GM20000 (cell line): ENCODE measurements at places on chromosomes 1 and 21.
A peak's percentile ranks its signal among the peaks of the same experiment; 100 is the strongest.

DNA sequence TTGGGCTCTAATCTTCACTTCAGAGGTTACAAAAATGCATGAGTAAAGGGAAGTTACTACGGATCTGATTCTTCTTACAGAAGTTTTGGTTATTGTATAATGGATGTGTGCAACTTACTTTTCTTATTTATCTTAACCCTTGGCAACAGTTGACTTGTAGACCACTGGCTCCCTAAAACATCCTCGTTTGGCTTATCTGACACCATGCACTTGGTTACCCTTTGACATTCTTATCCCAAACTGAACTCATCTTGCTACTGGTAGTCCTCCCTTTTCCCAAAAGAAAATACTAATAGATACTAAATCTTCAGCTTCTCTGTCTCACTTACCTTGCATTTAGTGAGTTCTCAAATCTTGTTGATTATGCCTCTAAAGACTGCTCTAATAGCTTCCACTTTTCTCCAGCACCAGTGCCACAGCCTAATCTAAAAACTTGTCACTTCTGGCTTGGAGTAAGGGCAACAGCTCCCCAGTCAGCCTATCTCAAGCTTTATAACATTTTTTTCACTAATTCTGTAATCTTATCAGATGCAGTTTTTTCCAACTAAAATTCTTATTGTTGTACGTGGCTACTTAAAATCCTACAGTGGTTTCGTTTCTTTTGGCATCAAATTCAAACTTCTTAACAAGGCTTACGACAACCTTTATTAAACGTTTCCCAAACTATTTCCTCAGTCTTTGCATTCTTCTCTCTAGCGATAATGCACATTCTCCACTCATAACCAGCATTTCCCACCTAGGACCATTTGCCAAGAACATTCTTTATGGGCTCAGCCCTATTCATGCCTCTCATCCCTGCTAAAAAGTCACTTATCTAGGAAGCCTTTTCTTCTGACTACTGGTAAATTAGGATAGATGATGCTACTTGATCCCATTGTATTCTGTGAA is 204.2 kb downstream of the KCNT2 start:
- DNase-seq = no peak

GRCh38 chr1:200733907-200734306 is 4.8 kb upstream of the CAMSAP2 start:
- no peak for DNase-seq

- no peak for DNase-seq
Measured at GRCh38 chr1:228367798-228368791, 38.5 kb downstream of the TRIM11 start.

GRCh38 chr1:186154651-186155050 is 220.4 kb downstream of the TPR start:
- no peak for DNase-seq

GRCh38 chr1:35097224-35097623 is 18.0 kb downstream of the ZMYM1 start:
- no peak for DNase-seq

DNA sequence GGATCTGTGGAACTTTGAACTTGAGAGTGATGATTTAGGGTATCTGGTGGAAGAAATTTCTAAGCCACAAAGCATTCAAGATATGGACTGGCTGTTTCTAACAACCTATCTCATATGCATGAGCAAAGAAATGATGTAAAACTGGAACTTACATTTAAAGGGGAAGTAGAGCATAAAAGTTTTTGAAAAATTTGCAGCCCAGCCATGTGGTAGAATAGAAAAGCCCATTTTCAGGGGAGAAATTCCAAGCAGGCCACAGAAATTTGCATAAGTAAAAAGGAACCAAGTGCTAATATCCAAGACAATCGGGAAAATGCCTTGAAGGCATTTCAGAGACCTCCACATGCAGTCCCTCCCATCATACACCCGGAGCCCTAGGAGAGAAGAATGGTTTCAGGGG is 15.7 kb downstream of the RIIAD1 start:
- DNase-seq = no peak

GRCh38 chr1:94634977-94635416 is 93.4 kb upstream of the F3 start:
- no peak for DNase-seq

DNA sequence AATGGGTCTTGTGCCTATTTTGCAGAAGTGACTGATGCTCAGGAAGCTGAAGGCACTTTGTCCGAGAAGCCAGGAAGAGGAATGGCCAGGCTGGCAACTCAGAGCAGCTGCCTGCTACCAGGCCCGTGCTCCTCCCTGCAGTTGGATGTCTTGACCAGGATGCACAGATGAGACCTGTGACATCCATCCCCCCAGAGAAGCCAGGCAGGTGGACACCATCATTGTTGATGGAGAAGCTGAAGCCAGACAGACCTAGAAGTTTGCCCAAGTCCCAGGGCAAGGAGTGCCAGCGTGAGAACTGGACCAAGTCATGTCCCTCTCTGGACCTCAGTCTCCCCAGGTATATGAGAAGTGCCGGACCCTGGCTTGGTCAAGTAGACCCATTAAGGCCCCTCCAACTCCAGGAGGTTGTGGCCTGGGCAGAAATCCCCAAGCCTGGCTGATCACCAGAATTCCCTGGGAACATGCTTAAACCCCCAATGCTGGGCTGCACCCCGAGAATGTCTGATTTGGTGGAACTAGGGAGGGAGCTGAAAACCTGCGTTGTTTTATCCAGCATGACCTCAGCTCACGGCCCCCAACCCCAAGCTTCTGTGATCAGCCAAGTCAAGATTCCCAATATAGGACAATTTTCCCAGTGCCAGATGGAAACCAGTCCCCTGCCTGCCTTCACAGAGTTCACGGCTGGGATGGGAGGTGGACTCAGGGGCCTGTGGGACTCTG is 82.4 kb downstream of the CAMK2N1 start:
- DNase-seq = no peak

DNA sequence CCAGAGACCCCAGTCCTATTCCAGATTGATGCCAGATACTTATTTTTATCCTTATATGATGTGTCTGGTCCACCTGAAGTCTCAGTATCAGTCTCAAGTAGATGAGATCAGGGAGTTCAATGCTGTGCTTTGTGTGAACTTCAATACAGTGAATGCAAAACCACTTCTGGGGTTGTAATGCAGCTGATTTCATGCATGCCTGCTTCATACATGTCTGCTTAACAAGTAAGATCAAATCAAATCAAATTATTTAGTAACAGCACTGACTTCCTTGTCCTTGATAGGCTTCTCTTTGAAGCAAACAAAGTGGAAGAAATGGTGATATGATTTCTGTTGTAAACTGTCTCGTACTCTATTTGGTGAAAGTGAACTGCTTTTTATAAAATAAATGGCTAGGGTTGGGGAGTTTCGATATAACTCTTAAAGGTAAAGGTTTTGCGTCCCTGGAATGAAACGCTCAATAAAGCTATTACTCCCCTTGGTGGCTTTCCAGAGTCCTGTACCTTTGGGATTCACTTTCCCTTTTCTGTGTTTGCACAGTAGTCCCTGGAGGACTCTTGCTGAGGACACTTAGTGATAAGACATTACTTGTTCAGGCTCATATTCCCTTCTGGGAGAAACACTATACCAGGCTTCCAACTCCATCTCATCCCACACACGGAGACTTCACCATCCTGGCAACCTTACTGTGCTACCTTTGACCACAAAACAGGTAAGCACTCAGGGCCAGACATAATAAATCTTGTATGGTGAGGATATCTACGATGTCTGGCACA is 59.3 kb downstream of the FH start:
- no peak for DNase-seq

GRCh38 chr1:70554341-70554740 is 143.3 kb downstream of the CTH start:
- no peak for DNase-seq

DNA sequence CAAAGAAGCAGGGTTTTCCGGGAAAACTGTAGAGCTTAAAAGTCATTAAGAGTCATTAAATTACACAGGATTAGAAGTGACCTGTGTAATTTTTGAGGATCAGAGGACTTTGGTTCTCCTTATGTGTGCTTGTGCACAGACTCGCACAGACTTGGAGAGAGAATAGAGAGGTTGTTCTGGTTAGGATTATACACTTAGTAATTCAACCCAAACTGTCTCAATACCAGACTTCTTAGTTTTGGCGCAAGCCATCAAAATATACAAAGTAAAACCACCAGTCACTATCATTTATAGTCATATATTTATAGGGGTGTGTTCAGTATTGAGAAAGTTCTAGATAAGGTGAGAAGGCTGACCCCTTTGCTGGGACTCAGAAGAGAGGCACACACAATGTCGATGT is 112.3 kb downstream of the HLX start:
- no peak for DNase-seq

GRCh38 chr1:202122639-202123335 is at the start of gene GPR37L1:
GPR37L1 (plus strand) TSS chr1:202122917; CDS start chr1:202122964, 47 bp downstream.
- no peak for DNase-seq

DNA sequence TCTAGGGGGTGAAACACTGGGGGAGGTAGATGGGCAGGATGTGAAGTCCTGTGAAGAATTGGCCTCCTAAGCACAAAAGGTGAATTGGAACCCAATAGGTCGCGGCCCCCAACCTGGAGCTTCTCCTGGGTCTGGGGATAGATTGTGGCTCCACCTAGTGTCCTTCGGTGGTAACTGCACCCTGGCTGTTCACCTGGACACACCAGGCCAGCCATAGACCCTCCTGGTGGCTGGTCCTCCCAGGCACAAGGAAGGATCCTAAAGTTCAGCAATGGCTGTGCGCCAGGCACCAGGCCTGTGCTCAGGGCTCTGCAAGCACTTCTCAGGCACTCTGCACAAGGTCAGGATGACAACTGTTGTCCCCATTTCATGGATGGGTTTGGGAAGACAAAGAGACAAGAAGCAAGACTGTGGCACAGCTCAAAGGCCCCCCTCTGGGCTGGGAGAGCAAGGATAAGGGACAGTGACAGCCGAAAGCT is 13.5 kb downstream of the ESPN start:
- peak; percentile 90 for DNase-seq

GRCh38 chr21:42997053-42997452 is 22.7 kb downstream of the PKNOX1 start:
- DNase-seq = no peak

- DNase-seq = no peak
Measured at GRCh38 chr1:213399695-213400094, 348.7 kb downstream of the RPS6KC1 start.

GRCh38 chr1:202571719-202572339 is 138.4 kb downstream of the SYT2 start:
- peak; percentile 56 for DNase-seq

- DNase-seq = no peak
Measured at GRCh38 chr1:53590531-53591515, 131.6 kb downstream of the DMRTB1 start.

DNA sequence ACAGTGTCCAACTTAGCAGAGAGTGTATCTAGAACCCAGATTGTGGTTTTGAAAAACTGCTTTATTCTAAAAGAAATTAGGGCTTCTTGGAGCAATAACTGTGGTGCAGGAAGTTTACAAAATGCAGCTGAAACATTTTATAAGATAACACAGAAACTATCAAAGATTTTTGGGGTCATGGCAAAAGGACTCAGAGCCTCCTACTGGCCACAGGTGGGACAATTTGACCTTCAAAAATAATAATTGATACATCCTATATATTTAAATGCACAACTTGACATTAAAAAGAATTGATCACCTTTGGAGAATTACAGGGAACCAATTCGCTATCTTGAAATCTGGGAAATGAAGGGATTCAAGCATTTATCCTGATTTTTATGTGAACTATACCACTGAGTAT is 235.2 kb downstream of the RPS6KC1 start:
- DNase-seq = no peak

DNA sequence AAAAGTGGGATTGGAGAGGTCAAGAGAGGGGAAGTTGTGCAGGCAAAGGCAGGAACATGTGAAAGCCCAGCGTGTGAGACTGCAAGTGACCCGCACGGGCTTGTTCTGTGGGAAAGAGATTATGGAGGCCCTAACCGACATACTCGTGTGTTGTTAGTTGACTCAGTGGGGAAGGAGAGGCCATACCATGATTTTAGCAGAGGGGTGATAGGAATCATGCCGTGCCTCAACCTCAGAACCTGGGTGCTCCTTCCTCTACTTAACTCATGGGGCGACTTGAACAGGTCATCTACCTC is 19.3 kb downstream of the PGLYRP3 start:
- DNase-seq = no peak

- DNase-seq = no peak
Measured at GRCh38 chr1:193514397-193514796, 328.0 kb upstream of the B3GALT2 start.

DNA sequence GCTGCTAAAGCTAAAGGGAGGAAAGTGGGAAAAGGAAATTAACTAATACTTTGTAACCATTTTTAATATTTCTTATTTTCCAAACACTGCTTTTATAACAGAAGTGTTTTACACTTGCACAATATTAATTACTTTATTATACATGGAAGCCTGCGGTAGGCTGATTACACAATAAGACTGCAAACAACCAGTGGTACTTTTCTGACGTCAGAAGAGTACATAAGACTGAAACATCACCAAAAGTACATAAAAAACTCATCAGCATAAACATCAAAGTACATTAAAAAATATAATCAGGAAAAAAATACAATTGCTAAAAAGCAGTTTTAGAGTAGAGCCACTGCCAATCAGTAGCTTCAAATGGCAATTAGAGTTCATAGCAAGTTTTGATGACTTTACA is 4.6 kb downstream of the ZNF281 start:
- DNase-seq = no peak

- DNase-seq = no peak
Measured at GRCh38 chr1:157916887-157917570, 75.4 kb upstream of the CD5L start.

DNA sequence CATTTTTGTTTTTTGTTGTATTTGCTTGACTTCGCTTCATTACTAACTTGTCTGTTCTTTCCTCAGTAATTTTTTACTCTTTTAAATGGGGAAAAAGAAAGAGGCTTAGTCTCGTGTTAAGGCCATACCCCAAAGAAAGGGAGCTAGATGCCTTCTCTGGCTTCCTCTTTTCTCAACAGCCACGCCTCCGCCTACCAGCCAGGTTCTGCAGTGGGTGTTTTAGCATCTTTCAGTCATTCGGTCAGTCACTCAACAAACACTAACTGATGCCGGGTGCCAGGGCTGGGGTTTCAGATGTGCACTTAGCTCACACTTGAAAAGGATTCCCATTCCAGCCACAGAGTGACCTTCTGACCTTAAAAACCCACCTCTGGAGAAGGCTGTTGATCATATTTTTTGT is 46.3 kb upstream of the VAV3 start:
- no peak for DNase-seq

GRCh38 chr1:101603726-101604125 is 366.9 kb downstream of the S1PR1 start:
- no peak for DNase-seq

- DNase-seq = peak; percentile 18
Measured at GRCh38 chr1:199684686-199685273, 342.7 kb upstream of the NR5A2 start.
